ENCODE measurements at places on chromosomes 5 and 9.

DNA sequence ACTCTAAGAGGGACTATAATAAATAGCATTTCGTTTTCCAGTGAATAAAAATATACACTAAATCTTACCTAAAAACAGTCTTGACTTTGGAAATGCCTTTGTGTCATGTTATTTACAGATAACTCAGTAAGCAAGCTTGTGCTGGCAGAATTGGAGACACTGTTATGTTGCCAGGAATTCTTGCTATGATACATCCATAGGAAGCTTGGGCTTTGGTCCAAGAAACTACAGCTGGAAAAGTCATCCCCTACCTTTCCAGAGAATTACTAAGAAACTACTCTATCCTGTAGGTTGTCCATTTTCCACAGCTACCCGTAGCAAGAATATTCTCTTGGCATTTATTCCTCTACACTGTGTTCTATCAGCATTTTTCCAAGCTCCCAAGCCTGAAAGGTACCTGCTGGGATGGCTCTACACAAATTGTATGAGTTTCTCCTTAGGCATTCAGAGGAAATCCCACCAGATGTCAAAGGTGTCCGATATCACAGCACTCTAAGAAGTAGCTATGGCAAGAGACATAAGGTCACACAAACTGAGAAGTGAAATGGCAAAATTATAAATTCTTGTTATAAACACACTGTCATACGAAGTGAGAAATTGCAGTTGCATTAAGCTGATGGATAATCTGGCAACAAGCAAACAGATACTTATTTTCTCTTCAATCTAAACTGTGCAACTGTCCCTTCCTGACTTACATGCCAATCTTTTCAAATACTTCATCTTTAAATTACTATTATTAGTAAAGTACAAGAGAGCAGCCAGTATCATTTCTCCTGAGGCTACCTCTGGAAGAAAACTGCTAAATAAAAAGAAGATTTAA, 68.5 kb downstream of the MCTP1 start:
- no peak for DNase-seq

GRCh38 chr5:97105501-97106215, 36.8 kb downstream of the LIX1 start:
- DNase-seq, result no peak

GRCh38 chr5:66239034-66239433, 94.9 kb downstream of the SREK1 start:
- no peak for DNase-seq

- peak; percentile 69 for DNase-seq
Measured at GRCh38 chr9:33225319-33226147, 14.4 kb upstream of the SPINK4 start.

DNA sequence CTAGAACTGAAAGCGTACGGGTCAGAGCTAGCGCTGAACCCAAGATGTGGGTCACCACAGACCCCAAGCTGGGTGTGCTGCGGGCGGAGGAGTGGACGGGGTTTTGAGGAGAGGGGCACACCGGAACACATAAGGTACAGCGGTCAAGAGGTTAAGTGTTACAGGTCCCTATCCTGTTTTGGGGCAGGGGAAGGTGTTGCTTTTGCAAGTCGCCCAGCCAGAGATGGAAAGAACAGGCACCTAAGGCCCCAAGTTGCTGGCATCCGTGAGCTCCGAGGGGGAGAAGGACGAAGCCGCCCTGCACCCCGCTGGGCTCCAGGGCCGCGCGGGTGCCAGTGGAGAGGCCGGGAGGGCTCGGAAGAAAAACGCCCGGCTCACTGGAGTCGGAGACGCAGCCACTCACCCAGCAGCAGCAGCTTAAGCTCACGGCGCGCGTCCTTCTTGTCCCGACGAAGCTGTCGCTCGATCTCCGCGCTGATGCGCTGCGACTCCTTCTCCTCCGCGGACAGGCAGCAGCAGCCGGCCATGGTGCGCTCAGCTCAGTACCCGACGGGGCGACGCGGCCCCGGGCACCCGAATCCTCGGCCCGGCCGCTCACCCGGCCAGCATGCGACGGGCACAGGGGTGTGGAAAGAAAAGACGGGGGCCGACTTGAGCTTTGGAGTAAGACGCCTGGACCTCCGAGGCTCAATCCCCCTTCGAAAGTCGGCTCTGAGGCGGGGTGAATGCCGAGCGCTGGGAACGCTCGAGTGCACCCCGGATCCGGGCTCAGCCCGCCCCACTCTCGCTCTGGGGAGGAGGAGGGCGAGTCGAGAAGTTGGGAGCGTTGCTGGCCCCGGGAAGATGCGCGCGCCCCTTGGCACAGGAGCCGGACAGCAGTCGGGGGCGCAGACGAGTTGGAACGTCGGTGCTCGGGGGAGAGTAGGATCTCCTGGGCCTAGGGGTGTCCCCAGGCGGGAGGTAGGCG, 572 bp downstream of the GNA14 start:
- no peak for DNase-seq
